ENCODE measurements at places on chromosomes 7 and 10.

GRCh38 chr7:55210716-55211115 lies 154.4 kb upstream of the LANCL2 start:
- H3K4me1 ChIP-seq: no peaks in the 10 kb centered on the region
- no peak for DNase-seq
- no peaks in the 10 kb centered on the region for H3K27me3 ChIP-seq
- H3K36me3 ChIP-seq: no peaks in the 10 kb centered on the region
- H3K4me3 ChIP-seq: no peak overlapping the region

- no peak for DNase-seq
- H3K27me3 ChIP-seq: peaks cover 2% of the 10 kb centered on the region
- H3K4me3 ChIP-seq: no peak overlapping the region
- H3K36me3 ChIP-seq: no peaks in the 10 kb centered on the region
- no peak overlapping the region for H3K27ac ChIP-seq
Measured at GRCh38 chr7:24192691-24193090, 91.3 kb upstream of the NPY start.

- H3K27ac ChIP-seq: no peak overlapping the region
- H3K27me3 ChIP-seq: no peaks in the 10 kb centered on the region
- H3K36me3 ChIP-seq: no peaks in the 10 kb centered on the region
Measured at GRCh38 chr7:82105463-82105862, 335.6 kb upstream of the HGF start.

GRCh38 chr7:41448104-41448503 lies 254.8 kb downstream of the INHBA start:
- no peak overlapping the region for H3K27ac ChIP-seq
- no peak overlapping the region for H3K4me3 ChIP-seq
- no peaks in the 10 kb centered on the region for H3K36me3 ChIP-seq

DNA sequence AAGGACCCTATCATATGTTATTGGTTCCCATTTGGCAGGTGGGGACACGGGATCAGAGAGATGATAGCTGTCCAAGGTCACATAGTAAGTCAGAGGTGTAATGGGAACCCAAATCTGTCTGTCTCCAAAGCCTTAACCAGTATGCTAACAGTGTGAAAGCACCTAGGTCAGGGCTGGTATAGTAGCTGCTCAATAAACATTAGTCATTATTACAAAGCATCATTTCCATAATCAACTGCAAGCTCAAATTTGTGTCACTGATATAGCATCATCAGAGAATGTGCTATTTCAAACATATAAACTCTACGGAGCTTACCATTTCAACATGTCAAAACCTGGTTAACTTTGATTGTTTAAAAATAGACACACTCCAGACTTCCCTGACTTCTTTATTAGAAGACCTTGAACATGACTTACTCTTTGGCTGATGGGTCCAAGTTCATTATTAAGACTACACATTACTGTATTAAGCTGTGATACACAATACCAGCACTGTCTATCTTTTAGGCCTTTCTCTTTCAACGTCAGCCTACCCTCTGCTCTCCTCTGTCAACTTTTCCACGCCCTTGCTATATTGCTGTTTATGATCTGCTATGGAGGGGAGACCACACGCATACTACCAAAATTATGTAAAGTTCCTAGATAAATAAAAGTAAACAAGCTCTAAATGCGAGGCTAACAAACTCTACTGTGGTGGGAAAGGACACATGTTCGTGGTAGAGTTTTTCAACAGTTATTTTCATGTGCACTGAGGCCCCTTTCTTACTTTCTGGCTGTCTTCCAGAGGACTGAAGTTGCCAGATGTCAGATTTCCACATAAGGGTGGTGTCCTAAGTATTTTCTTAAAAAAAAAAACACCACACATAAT lies 33.6 kb downstream of the DNMBP start:
- H3K27me3 ChIP-seq: no peaks in the 10 kb centered on the region
- no peaks in the 10 kb centered on the region for H3K36me3 ChIP-seq
- H3K27ac ChIP-seq: no peak overlapping the region
- DNase-seq: no peak
- no peak overlapping the region for H3K4me3 ChIP-seq
- H3K4me1 ChIP-seq: peaks cover 3% of the 10 kb centered on the region

DNA sequence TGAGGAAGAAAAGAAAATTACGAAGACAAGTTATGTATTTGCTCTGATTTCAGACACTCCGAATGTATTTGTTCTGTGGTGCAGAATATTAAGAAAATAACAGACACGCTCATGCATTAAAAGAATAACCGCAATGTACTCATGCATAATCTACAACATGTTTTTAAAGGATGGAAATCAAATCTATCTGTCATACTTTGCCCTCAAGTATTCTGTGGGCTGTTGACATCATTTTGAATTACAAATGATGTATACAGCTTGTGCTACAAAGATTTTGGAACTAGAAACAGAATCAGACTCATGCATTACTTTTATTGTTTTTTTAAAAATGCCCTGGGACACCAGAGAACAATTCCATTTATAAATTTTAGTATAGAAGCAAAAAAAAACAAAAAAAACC lies 69.9 kb downstream of the APBB1IP start:
- no peak overlapping the region for H3K27ac ChIP-seq
- H3K27me3 ChIP-seq: no peaks in the 10 kb centered on the region
- no peaks in the 10 kb centered on the region for H3K4me1 ChIP-seq

DNA sequence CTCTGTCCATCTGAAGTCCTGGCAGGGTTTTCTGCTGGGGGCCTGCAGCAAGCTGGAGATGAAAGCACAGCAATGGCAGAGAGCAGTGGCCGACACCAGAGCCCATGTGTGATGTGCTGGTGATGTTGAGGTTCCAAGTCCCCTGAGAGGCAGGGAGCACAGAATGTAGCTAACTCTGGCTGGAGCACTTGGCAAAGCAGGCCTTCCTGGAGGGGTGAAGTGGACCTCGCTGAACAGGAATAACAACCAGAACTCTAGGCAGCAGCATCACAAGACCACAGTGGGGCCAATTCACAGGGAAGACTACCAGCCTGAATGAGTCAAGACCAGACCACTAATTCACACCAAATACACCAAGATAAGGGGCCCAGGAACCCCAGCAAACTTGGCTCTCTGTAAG lies 22.8 kb upstream of the MSMB start:
- no peaks in the 10 kb centered on the region for H3K27me3 ChIP-seq
- no peak for DNase-seq
- no peaks in the 10 kb centered on the region for H3K4me1 ChIP-seq
- no peak overlapping the region for H3K27ac ChIP-seq
- H3K36me3 ChIP-seq: no peaks in the 10 kb centered on the region
- no peak overlapping the region for H3K4me3 ChIP-seq

- no peak for DNase-seq
- H3K4me3 ChIP-seq: no peak overlapping the region
- H3K27me3 ChIP-seq: no peaks in the 10 kb centered on the region
- H3K27ac ChIP-seq: no peak overlapping the region
Measured at GRCh38 chr10:131070856-131071255, 240.7 kb downstream of the TCERG1L start.
